Right cardiac atrium (tissue), 5 donors: ENCODE measurements at places on chromosomes 6 and 20.

DNA sequence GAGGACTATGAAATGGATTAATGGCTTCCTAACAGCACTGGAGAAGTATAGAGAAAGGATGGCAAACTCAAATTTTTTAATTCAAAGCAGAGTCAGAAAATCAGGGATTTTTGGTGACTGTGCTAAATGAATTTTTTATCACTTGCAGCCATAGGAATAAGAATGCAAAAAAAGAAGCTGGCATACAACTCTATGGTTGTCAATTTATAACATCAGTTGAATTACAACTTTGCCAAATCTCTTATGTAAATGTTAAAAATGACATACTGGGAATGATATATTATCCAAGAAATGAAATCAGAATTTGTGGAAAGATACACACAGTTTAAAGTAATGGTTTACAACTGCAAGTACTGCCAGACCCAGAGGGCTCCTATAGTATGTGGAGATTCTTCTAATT, 106.5 kb downstream of the HTR1B start:
- DNase-seq = no peak

- peak; percentile 60 for DNase-seq
These were observed 9.6 kb downstream of the C6orf136 start for GRCh38 chr6:30656513-30656912.

- no peak for DNase-seq
These were observed 61.7 kb upstream of the NUP153 start for GRCh38 chr6:17768388-17768787.

GRCh38 chr6:39195792-39196385, 33.4 kb downstream of the KCNK5 start:
- DNase-seq = no peak

GRCh38 chr6:73017476-73017875, 207.8 kb downstream of the KHDC1L start:
- DNase-seq = no peak

DNA sequence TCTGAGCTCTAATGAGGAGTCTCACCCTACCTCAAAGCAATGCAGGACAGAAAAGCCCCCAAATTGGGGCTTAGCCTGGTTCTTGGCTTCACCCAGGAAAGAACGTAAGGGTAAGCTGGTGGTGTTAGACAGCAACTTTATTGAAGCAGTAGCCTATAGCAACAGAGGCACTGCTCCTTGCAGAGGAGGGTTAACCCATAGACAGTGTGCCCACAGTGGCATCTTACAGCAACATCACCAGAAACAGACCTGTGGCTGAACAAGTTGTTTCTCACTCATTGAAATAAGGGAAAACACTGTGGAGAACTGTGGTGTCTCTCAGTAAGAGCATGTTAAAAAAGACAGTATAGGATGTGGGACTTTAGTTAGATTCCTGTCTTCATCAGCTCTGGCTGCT, 80.4 kb upstream of the SPTLC3 start:
- DNase-seq = no peak

DNA sequence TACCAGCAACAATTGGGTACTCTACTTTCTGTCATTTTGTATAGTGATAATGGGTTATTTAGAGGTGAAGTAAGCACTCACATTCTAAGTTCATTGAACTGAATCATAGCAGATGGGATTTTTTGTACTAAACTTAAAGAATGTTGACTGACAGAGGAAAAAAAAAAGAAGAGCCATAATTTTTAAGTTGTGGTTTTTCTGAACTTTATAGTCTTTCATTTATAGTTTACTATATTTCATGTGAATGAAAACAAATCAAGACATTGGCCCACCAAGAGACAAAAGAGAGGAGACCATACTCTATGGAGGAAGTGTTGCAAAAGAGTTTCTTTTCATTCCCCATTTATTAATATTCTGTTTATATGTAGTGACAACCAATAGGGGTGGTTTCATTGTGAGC, 685.7 kb downstream of the BCKDHB start:
- DNase-seq = no peak

- DNase-seq = no peak
These were observed 34.3 kb downstream of the FARS2 start for GRCh38 chr6:5295623-5296022.
